ENCODE measurements at places on chromosomes 16 and 17.

DNA sequence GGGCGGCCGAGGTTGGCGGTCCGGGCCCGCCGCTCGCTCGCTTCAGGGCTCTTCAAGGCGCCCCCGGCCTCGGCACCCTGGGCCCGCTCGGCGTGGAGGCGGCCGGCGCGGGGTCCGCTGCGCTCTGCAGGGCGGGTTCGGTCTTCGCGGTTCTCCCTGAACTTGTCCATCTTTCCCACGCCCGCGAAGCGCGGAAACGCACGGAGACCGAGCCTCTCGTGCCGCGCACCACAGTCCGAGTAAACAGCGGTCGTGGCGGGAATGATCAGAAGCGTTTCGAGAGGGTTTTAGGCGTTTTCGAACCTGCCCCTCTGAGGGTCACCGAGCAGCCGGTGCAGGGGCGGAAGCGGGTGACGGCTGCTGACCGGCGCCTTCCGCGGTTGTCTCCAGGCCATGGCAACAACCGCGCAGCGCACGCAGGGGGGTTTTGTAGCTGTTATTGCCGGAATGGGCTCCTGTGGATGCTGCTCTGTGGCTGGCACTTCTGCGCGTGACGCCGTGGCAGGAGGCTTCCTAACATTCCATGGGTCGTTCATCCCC lies 414 bp downstream of the NARF start:
- no peak for DNase-seq

DNA sequence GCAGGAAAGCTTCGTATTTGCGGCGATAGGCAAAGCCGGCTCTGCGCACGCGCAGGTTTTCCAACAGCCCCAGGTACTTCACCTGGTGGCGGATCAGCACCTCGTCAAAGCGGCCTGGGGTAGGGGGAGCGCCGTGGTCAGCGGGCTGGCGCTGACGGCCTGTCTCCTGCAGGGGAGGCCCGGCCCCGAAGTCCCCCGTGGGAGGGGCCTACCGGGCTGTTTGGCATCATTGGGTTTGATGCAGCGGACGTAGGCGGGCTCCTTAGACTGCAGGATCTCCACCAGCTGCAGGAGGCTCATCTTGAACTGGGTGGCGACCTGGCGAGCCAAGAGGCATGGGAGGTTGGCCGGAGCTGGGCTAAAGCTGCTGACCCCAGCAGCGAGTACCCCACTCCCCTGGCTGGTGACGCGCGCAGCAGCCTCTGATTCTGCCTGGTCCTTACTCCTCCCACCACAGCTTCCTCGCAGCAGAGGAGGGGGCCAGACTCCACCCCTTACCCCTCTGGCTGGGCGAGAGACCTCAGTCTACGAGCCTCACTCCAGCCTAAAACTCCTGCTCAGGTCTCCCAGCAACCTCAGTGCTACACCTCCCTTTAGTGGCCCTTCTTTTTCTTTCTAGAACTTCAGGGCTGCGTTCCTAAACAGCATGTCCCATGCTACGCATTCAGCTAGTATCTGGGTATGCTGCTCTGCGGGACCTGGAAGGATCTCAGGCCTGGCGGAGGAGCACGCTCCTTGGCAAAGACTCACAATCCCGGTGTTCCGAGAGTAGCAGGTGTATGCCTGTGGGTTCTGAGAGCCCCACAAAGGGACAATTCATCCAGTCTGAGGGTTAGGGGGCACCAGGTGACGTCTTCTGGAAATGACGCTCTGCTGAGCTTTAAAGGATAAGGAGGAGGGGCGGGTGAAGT lies 16.1 kb upstream of the CRK start:
- DNase-seq = no peak

DNA sequence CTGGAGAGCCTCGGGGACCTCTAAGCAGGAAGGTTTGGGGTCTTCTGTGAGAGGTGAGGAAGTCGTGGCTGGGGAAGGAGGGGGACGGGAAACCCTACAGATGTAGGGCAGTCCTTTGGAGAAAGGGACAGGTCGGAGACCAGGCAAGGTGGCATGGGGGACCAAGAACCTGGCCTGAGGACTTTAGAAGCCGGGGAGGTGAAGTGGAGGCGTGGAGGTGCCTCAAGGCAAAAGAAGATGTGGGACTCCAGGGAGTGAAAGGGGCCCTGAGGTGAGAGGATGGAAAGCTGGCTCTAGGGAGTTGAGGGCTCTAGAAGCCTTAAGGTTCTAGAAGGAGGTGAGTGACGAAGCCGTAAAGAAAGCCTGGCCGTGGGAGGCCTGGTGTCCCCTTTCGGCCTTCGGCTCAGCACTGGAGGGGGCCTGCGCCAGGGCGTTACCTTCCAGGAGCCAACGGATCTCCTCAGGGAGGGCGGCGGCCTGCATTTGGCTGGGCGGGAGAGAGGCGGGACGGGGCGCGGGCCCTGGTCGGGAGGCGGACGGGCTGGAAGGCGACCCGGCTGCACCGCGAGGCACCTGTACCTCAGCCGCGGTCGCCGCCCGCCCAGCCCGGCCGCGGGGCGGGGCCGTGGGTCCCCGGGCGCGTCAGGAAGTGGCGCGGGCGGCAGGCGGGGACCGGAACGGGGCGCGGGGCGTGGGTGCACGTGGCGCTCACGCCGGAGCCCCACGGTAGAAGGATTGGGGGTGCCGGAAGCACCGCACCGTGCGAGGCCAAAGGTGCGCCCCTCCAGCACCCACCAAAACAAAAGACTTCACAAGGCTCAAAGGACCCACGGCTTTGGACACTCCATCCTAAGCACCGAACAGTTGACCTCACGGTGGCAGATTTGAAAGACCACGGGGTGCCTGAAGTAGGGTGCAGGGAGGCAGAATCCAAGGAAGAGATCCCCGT lies at the start of gene SKAP1:
Gene SKAP1 (minus strand): TSS at position 577 of the 949 bp plus-strand sequence.
- no peak for DNase-seq

DNA sequence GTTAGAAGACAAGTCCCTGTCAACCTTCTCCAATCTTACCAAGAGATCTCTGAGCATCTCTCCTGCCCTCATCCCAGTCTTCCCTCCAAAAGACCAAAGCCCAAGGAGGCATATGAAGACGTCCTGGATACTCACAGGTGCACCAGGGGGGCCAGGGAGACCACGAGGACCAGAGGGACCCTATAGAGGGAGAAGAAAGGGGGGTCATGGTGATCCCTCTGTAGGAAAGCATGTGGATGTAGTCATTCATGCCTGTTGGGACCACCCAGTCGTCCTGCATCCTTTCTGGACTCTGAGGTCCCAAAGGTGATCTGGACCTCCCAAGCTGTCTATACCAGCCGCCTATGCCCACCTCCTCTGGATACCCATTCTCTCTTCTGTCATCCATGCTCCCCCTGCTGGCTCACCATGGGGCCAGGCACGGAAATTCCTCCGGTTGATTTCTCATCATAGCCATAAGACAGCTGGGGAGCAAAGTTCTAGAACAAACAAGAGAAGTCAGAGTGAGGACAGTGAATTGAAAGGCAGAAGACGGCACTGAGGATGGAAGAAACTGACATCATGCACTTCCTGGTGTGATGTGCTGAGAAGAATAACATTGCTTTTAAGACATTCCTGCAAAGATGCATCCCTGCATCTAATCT lies 3.3 kb downstream of the COL1A1 start:
- peak; percentile 43 for DNase-seq

GRCh38 chr17:57911834-57912673 lies 43.2 kb downstream of the CUEDC1 start:
- peak; percentile 91 for DNase-seq

DNA sequence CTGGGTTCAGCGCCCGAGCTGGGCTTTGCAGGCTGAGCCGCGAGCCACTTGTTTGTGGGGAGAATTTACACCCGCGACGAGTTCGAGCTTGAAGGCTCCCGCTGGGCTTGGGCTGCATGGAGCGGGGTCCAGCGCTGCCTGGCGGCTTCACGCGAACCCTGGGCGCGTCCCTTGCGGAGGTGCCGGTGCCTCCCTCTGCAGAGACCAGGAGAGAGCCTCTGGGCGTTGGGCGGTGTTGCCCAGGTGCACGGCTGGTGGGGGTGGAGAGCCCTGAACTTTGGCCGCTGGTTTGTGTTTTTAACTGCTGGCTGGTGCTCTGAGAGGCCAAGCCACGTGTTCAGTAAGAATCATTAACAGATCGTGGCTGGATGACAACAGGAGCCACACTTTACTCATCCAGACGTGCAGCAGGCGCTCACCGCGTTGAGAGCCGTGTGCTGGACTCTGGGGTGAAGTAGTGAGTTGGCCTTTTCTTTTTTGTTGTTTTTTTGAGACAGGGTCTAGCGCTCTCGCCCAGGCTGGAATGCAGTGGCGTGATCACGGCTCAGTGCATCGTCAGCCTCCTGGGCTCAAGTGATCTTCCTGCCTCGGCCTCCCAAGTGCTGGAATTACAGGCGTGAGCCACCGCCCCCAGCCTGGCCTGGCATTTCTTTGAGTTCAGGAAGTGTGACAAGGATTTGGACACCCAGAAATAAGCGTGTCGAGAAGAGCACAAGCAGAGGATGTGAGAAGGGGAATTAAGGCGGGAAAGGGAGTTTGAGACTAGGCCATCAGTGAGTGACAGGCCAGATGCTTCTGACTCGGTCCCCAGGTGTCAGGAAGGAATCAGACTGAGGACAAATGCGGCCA lies 827 bp downstream of the CDK10 start:
- no peak for DNase-seq

DNA sequence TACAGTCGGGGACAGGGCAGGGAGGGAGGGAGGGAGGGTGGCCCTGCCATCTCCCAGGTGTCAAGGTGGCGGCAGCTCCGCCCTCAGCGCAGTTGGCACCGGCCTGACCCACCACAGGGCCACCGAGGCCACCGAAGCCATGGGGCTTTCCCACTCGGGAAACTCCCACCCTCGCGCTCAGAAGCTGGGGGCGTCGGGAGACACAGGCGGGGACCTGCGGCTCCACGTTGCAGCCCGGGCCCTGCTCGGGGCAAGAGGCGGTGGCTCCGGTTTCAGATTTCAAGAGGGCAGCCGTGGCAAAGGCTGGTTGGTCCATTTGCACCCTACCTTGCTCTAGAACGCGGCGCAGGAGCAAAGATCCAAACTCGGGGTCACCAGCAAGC lies 544 bp downstream of the CYB561 start:
- DNase-seq = no peak

DNA sequence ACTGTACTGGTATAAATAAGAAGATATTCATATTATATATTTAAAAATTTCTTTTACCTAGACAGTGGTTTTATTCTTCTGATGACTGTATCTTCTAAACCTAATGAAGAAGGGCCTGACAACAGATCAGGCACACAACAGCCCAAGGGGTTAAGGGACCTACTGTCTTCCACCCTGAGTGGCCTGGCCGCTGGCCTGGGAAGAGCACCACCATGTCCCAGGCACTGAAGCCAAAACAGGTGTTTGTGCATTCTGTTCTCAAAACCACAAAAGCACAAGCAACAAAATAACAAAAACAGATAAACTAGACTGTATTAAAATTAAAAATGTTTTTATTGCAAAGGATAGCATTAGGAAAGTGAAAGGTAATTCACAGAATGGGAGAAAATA lies 9.1 kb upstream of the PECAM1 start:
- DNase-seq = no peak

GRCh38 chr16:15457958-15458357 lies 23.6 kb downstream of the BMERB1 start:
- no peak for DNase-seq

GRCh38 chr16:82061861-82062525 lies 26.9 kb downstream of the HSD17B2 start:
- no peak for DNase-seq

DNA sequence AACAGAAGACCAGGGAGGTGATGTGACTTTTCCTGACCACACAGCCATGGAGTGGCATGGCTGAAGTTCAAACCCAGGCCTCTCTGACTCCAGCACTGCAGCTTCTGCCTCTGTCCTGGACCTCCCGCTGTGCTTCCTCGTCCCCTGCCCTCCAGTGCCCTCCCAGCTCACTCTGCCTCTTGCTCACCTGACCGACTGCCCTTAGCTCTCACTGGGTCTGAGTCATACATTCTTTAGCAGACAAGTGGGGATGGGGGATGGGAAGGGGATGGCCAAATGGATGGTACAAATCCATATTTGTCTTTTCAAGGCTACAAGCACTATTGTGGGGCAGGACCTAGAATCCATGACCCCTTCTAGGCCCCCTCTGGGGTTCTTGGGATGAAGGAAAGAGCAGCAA lies 33.0 kb downstream of the PITPNM3 start:
- DNase-seq = no peak

- DNase-seq = no peak
These were observed 490.5 kb upstream of the CDH5 start for GRCh38 chr16:65876056-65876408.

GRCh38 chr17:61463316-61464129 lies 11.3 kb downstream of the TBX4 start:
- no peak for DNase-seq

DNA sequence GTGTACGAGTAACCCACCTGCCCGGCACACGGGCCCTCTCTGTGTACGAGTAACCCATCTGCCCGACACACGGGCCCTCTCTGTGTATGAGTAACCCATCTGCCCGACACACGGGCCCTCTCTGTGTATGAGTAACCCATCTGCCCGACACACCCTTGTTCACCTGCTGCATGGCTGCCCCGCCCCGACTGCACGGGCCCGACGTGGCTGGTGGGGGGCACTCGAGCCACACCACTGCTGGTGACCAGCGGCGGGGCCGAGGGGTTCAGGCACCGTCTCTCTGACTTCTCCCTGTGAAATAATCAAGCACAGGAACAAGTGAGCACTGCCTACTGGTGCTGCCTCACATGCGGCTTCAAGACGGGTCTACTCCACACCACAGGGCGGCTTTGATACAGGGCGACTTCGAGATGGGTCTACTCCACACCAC lies 22.1 kb downstream of the MAP1LC3B start:
- DNase-seq = no peak

DNA sequence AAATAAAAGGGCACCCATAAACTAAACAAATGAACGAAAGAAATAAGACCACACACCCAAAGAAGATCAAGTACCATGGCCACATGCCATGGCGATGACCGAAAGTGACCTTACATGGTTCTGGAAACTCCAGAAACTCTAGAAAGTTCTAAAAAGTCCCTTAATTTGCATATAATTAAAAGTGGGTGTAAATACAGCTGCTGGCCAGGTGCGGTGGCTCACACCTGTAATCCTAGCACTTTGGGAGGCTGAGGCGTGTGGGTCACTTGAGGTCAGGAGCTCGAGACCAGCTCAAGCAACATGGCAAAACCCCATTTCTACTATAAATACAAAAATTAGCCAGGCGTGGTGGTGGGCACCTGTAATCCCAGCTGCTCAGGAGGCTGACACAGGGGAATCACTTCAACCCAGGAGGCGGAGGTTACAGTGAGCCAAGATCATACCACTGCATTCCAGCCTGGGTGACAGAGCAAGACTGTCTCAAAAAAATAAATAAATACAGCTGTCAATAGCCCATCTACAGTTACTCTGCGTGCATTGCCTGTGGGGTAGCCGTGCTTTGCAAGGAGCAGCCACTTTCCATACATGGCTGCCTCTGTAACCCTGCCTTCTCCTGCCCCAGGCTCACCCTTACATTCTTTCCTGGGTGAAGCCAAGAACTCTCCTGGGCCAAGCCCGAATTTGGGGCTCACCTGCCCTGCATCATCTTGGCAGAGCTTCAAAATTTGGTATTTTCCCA lies 7.2 kb upstream of the ZNF778 start:
- DNase-seq = no peak

- DNase-seq = no peak
These were observed 39.1 kb downstream of the CENPV start for GRCh38 chr17:16314189-16314588.

Measured in NCI-H1436 (cell line).